ENCODE measurements at places on chromosomes 16 and 17.

- no peak for DNase-seq
These were observed 18.0 kb downstream of the FOXF1 start for GRCh38 chr16:86528061-86528929.

GRCh38 chr17:11880714-11881113 is 116.6 kb downstream of the ZNF18 start:
- DNase-seq = no peak

DNA sequence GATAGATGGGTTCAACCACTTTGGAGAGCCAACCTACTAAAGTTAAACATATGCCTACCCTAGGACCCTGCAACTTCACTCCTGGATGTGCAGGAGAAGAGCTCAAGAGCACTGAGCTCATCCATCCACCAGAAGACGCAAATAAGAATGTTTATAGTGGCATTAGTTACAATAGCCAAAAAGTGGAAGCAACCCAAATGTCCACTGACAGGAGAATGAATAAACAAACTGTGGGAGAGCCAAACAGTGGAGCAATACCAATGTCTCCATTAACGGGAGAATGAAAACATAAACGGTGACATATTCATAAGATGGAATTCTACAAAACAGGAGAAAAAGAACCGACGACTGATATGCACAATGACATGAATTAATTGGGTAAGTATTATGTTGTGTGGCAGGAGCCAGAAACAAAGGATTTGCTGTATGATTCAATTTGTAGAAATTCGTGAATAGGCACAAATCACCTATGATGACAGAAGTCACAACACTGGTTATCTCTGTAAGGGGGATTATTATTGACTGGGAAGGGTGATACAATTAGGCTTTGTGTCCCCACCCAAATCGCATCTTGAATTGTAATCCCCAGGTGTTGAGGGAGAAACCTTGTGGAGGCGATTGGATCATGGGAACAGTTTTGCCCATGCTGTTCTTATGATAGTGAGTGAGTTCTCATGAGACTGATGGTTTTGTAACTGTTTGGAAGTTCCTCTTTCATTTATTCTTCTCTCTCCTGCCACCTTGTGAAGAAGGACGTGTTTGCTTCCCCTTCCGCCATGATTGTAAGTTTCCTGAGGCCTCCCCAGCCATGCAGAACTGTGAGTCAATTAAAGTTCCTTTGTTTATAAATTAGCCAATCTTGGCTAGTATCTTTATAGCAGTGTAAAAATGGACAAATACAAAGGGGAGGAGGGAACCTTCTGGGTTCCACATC is 57.9 kb upstream of the PLCG2 start:
- DNase-seq = no peak

GRCh38 chr17:61309362-61310256 is 90.0 kb upstream of the TBX2 start:
- DNase-seq = no peak

- DNase-seq = no peak
These were observed 21.0 kb downstream of the SOX8 start for GRCh38 chr16:1002399-1003166.

DNA sequence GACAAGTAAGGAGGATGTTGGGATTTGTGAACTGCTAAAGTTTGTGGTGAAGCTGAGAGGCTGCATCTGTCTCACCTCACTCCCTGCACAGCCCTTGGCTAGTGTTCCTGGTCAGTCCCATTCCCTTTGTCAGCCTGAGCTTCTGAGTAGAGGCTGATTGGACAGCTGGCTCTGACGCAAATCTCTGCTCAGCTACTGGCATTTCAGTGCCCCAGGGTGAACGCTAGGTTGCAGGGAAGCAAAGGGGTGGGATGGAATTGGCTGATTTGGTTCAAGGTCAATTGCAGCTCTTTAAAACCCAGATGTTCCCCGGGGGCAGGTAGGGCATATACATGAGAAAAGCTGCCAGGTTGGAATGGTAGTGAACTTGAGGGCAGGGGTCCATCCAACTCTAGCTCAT is 23.1 kb upstream of the CNOT1 start:
- no peak for DNase-seq

DNA sequence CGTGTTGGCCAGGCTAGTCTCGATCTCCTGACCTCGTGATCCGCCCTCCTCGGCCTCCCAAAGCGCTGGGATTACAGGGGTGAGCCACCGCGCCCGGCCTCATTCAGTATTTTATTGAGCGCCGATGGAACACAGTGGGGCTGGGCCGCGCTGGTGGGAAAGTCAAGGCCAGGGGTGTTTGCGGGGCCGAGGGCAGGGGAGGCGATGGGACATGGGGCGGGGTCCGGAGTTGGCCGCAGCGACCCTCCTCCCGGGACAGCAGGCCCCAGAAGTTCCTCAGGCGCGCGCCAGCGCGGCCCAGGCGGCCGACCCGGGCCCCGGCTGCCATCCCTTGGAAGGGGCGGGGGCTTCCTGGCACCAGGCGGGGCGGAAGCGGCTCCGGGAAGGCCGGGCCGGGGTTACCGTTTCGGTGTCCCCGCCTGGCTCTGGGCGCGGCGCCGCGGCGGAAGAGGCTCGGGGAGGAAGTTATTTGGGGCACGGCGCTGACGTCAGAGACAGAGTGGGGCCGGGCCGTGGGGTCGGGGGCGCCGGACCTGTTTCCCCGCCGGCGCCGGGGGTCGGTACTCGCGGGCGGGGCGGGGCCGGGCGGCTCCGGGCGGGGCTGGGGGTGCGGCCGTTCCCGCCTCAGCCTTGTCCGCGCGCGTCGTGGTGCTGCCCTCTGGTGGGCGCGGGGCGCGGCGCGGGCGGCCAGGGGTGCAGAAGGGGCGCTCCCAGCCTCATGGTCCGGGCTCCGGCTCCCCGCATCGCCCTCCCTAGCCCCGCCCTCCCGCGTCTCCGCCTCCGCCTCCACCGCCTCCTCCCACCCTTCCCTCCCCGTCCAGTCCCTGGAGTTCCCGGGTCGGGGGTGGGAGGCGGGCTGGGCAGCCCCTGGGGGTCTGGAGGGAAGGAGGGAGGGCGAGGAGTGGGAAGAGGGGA is 952 bp upstream of the PRSS27 start:
- no peak for DNase-seq

- DNase-seq = no peak
These were observed 30.5 kb upstream of the PLCG2 start for GRCh38 chr16:81748476-81749198.

- no peak for DNase-seq
These were observed 293.8 kb downstream of the HS3ST3B1 start for GRCh38 chr17:14594690-14595089.

- DNase-seq = no peak
These were observed 3.0 kb upstream of the MTMR4 start for GRCh38 chr17:58517378-58517927.

DNA sequence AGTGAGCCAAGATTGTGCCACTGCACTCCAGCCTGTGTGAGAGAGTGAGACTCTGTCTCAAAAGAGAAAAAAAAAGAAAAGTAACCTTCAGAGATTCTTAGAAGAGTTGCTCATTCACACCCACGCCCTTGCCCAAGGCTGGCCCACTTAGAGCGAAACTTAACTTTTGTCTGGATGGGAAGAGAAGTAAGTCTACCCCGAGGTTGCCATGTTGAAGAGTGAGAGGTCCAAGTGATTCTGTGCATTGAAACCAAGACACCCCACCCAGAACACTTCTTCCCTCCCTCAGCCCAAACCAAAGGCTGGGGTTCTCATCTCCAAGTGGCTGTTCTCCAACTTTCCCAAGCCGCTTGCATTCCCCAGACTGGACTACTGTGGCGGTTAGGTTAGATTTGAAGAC is 2.4 kb upstream of the CISD3 start:
- no peak for DNase-seq

GRCh38 chr17:59719526-59719925 is 12.1 kb downstream of the VMP1 start:
- DNase-seq = no peak

DNA sequence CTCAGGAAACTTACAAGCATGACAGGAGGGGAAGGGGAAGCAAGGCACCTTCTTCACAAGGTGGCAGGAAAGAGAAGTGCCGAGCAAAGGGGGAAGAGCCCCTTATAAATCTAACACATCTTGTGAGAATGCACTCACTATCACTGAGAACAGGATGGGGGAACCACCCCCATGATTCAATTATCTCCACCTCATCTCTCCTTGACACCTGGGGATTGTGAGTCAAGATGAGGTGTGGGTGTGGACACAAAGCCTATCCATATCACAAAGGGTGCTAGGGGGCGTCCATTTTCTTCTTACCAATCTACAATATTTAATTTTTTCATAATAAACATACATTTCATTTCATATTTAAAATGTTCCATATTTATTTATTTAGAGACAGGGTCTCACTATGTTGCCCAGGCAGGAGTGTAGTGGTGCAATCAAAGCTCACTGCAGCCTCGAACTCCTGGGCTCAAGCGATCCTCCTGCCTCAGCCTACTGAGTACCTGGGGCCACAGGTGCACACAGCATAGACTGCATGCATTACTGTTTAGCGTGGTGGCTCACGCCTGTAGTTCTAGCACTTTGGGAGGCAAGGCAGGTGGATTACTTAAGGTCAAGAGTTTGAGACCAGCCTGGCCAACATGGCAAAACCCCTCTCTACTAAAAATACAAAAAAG is 26.5 kb upstream of the FAAP100 start:
- no peak for DNase-seq

GRCh38 chr17:75194879-75195278 is 10.6 kb upstream of the NUP85 start:
- DNase-seq = no peak

GRCh38 chr17:71313866-71314265 is 807.0 kb upstream of the SOX9 start:
- no peak for DNase-seq

GRCh38 chr17:35293151-35293847 is 50.4 kb downstream of the SLFN5 start:
- DNase-seq = no peak

GRCh38 chr16:54125751-54126655 is 160.6 kb downstream of the IRX3 start:
- no peak for DNase-seq

GRCh38 chr17:15966879-15967248 is 21.9 kb downstream of the ADORA2B start:
- DNase-seq = no peak

- DNase-seq = no peak
These were observed 25.5 kb downstream of the ADAMTS18 start for GRCh38 chr16:77409311-77409710.

DNA sequence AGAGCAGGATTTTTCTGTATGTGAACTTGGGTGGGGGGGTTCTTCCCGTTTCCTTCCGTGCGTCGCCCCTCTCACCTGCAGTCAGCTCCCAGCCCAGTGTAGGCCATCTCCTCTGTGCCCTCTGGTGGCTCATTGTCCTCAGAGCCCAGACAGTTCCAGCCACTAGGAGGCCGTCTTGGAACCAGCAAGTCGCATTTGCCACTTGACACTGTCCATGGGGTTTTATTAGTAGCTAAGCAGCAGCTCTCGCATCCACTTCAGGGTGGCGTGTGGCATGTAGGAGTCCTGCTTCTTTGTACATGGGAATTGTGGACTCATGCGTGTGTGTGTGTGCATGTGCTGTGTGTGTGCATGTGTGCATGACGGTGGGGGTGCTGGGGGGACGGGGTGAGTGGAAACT is 74.0 kb downstream of the SEC14L1 start:
- no peak for DNase-seq

DNA sequence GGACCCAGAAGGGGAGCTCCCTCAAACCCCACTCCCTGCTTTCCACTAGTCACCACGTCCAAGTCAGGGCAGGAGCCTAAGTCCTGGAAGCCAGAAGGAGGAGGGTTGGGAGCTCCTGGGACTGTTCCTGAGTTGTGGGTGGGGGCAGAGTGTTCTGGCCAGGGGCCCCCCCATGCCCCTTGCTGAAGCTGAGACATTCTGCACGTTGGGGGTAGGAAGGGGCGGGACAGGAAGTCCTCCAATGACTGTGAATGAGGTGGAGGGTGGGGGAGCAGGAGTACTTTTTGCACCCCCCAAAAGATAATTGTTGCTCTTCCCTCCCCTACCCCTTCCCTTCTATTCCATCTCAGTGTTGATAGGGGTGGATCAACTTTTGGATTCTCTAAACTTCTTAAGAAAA is 21.4 kb upstream of the C17orf113 start:
- no peak for DNase-seq

DNA sequence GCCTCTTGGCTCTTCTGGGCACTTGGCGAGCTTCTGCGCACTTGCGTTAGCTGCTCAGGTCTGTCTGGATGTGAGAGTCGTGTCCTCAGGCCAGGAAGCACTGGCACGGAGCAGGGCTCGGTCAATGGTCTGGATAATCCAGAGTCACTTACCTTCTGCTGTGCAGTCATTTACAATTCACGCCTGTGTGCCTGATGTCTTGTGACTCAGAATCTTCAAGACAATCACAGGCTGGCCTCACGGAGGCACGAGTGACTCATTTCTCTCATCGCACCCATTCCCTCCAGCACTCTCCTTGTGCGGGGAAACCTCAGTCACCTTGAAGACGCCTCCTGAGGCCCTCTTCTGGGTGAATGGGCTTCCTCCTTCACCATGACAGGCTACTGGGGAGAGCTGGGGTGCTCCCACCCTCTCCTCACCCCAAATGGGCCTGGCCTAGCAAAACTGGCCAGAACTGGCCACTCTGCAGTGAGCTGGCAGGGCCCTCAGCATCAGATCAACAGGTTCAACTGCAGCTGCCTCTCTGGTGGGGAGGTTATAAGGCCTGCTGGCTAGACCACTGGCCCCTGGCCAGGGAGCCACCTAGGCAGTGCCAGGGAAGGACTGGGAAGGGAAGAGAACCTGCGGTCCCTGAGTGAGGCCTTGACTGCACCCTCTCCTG is 1.9 kb upstream of the CAPN15 start:
- no peak for DNase-seq

GRCh38 chr17:52202520-52203080 is 44.1 kb upstream of the CA10 start:
- DNase-seq = no peak

GRCh38 chr17:32854832-32855389 is 22.0 kb downstream of the MYO1D start:
- DNase-seq = no peak

DNA sequence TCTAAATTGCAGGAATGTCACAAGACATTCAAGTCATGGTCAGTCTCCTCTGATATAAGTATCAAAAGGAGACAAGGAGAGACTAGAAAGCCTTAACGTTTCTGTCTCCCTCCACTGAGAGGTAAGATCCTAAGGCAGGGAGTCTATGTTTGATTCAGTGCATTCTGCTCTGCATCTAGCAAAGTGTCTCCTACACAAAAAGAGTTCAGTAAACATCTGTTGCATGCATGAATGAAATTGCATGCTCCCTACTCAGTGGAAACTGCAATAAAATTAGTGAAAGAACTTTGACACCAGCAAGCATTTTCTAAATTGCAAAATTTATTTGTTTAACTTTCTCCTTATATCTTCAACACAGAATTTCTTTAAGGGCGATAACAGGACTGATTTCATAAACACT is 111.1 kb downstream of the ADAMTS18 start:
- no peak for DNase-seq

GRCh38 chr16:27182906-27183405 is 20.4 kb upstream of the KDM8 start:
- no peak for DNase-seq
